ENCODE measurements at places on chromosomes 7 and 10.

DNA sequence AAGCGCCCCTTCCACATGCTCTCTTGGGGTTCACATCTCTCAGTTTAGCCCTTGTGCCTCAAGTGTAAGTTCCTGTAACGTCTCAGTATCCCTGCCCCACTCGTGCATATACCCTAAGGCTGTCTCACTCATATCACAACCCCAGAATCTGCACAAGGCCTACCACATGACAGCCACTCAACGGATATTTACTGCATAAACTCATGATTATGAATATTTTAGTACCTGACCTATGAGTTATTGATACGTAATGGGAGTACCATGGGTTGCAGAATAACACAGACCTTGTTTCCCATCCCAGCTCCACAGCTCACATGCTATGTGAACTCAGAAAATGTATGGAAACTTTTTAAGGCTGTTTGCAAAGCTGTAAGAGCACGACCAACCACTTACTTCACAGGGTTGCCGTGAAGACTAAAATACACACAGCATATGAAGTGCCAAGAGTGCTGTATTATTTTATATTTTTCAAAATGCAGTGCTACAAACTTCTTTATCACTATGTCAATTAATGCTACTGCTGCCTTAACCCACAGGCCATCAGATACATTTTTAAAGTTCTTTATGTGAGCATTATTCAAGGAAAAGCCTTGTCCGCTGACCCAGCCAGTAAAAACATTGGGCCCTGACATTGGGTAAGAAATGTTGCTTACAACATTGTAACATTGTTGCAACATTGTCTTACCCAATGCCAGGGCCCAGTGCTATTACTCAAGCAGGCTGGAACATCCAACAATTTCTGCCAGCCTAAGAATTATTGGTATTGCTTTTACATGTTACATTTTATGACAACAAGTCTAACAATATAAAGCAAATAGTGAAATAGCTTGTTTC is 97.2 kb downstream of the JAZF1 start:
- DNase-seq, result no peak

DNA sequence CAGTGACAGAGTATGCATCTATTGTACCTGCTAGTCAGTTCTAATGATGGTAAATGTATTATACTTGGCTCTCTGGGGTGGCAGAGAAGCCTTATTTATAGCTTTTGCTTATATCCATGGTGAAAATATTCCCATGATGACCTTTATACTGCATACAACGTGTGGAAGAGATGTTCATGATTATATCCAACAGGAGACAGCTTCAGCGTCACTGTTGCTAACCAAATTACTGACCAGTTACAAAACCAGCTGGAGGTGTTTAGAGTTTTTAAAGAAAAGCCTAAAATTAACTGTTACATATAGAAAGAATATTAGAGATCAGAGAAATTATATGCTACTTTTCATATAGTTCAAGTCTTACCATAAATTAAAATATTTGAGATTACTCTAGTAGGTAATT is 280.8 kb downstream of the ETV1 start:
- no peak for DNase-seq

DNA sequence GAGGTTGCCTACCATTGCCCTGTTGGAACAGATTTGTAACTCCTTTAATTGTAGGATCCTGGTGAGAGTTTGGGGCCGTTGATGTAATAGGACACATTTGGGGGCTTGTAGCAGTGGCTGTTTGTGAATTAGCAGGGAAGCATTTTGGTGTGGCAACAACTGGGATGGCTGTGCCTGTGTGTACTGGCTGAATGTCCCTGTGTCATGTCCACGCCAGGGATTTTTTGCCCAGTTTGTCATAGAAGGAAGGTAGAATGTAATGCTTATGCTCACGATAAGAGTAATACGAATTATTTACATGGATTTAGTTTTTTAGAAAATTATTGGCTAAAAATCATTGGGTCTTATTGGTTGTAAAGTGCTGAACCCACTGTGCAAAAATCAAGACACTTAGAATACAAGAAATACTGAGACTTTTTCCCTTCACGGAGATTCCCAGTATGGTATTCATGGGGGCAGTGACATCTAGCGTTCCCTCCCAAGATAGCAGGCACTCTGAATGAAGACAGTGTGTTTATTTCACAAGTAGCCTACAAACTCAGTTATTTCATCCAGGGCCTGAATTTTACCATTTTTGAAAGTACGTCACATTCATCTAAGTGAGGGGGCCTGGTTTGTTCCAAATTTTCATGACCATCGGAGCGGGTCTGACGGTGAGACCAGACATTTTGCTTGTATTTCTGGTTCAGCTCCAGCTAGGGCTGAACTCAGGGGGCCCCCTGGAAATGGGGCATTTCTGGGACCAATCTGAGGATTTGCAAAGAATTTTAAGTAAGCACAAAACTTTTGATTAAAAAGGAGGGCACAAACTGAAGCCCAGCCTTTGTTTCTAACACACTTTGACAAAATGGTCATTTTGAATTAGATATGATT is 74.7 kb downstream of the CACNB2 start:
- peak; percentile 62 for DNase-seq

- DNase-seq, result no peak
Measured at GRCh38 chr7:104192434-104192833, 15.4 kb downstream of the ORC5 start.

- no peak for DNase-seq
Measured at GRCh38 chr10:6891924-6892323, 311.8 kb upstream of the PRKCQ start.

GRCh38 chr7:98617960-98618418 is 904 bp downstream of the NPTX2 start:
- no peak for DNase-seq

- DNase-seq, result no peak
Measured at GRCh38 chr10:49086889-49087288, 28.4 kb downstream of the VSTM4 start.

DNA sequence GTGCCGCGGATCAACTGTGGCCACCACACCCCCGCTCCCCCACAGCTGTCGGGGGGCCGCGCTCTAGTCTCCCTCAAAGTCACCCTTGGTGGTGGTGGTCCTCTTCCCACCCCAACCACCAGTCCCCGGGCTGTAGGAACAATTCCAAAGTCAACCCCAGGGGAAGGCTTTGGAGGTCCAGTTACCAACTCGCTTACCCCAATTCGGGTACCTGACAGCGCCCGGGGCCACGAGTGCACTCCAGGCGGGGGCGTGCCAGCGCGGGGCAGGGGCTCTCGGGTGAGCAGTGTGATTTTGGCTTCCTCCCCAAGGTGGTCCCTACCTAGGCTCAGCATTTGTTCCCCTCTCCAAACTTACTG is 584 bp upstream of the ZMIZ1 start:
- DNase-seq, result no peak

DNA sequence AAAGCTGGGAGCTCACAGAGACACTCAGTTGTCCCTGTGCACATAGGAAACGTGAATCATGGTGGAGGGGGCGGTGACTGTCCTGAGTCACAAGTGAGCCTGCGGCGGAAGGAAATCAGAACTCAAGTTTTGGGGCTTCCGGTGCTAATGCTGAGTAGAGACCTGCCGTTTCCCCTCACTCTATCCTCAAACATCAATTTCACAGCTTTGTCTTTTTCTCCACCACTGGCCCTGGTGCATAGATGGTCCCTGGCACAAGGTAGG is 21.9 kb downstream of the ADCYAP1R1 start:
- no peak for DNase-seq
